ENCODE measurements at places on chromosomes 2 and 18. TPM values are rescaled to one million over a fixed set of nuclear protein-coding genes. Genes with fewer than 3 reads are reported as not detected.
A peak's percentile ranks its signal among the peaks of the same experiment; 100 is the strongest.

DNA sequence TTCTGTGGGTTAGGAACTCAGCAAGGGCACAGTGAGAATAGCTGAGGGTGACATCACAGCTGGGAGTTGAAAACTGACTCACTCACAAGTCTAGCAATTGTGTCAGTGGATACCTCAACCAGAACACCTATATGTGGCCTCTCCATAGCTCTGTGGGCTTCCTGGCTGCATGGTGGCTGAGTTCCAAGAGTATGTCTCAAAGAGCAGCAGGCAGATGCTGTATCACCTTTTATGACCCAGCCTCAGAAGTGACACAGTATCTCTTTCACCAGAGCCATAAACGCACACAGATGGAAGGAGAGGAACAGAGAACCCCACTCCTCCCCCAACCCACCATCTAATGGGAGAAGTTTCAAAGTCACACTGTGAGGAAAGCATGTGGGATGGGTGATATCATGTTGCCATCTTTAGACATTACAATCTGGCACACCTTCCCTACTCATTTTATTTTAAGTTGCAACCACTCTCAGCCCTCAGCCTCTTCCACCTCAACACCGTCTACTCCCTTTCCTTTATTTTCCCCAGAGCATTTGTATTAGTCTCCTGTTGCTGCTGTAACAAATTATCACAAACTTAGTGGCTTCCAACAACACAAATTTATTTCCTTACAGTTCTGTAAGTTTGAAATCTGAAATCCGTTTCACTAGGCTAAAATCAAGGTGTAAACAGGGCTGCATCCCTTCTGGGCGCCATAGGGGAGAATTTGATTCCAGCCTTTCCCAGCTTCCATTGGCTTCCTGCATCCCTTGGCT, 134.6 kb upstream of the SPATS2L start:
- DNase-seq = peak; percentile 87
- H3K4me3 ChIP-seq = no peak overlapping the region
- peaks cover 25% of the 10 kb centered on the region for H3K4me1 ChIP-seq
- no peak overlapping the region for H3K27ac ChIP-seq

DNA sequence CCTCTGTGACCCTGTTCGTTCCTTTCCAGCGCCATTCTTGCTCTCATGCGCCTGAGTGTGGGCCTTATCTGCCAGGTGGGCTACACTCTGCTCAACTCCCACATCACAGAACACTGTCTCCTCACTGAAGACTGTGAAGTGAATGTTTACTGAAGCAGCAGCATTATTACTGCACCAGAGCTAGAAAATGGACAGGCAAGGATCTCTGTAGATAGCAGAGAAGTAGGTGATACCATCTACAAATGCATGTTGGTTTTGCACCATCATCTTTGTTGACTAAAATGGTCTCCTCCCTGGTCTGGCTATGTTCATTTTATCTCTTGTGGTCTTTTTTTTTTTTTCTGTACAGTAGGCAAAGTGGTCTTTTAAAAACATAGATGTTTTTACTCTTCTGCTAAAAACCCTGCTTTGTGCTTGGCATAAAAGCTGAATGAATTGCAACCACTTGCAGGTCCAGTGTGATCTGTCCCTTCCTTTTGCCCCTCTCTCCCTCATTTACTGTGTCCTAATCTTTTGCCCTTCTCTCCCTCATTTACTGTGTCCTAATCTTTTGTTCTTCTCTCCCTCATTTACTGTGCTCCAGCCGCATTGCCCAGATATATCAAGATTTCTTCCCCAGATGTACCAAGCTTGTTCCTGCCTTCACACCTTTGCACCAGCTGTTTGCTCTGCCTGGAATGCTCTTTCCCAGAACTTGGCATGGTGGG, 35.4 kb downstream of the BABAM2 start:
- no peaks in the 10 kb centered on the region for H3K4me1 ChIP-seq
- H3K4me3 ChIP-seq = no peak overlapping the region
- no peaks in the 10 kb centered on the region for H3K27me3 ChIP-seq
- peaks cover 5% of the 10 kb centered on the region for H3K36me3 ChIP-seq
- H3K27ac ChIP-seq = no peak overlapping the region

GRCh38 chr2:217978536-217979150, 24.2 kb downstream of the TNS1 start:
- H3K36me3 ChIP-seq = no peaks in the 10 kb centered on the region
- peak overlapping the region; percentile 77 for H3K4me3 ChIP-seq
- peaks cover 15% of the 10 kb centered on the region for H3K4me1 ChIP-seq
- peak; percentile 93 for DNase-seq
- no peak overlapping the region for H3K27ac ChIP-seq

GRCh38 chr2:105895990-105896764, 151.5 kb downstream of the NCK2 start:
- DNase-seq = no peak
- H3K27me3 ChIP-seq = no peaks in the 10 kb centered on the region
- peaks cover 3% of the 10 kb centered on the region for H3K36me3 ChIP-seq
- H3K27ac ChIP-seq = no peak overlapping the region

- no peak for DNase-seq
- no peak overlapping the region for H3K4me3 ChIP-seq
- no peaks in the 10 kb centered on the region for H3K36me3 ChIP-seq
- H3K27ac ChIP-seq = no peak overlapping the region
These were observed 382.3 kb upstream of the NT5C1B start for GRCh38 chr2:18971628-18972027.

- H3K27ac ChIP-seq = no peak overlapping the region
- no peaks in the 10 kb centered on the region for H3K27me3 ChIP-seq
- H3K4me3 ChIP-seq = no peak overlapping the region
- no peak for DNase-seq
These were observed 8.1 kb downstream of the TEX44 start for GRCh38 chr2:231600619-231601355.

GRCh38 chr2:51581636-51582267, 549.8 kb upstream of the NRXN1 start:
- no peak overlapping the region for H3K4me3 ChIP-seq
- no peaks in the 10 kb centered on the region for H3K36me3 ChIP-seq
- no peak overlapping the region for H3K27ac ChIP-seq
- no peaks in the 10 kb centered on the region for H3K4me1 ChIP-seq

DNA sequence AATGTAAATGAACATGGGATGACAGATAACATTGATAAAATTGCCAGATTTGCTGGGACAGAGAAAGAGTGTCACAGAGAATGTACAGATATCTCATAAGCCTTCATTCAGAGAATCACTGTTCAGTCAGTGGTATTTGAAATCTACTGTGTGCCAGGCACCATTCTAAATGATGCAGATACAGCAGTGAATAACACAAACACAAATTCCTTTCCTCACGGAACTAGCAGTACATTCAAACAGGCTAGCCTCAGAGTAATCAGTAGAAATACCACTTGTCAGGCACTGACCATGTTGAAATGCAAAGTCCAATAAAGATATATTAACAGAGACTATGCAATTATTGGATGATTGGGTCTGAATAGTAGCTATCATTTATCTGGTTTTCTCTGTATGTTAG, 211.0 kb downstream of the RDH14 start:
- H3K36me3 ChIP-seq = no peaks in the 10 kb centered on the region
- H3K4me1 ChIP-seq = peaks cover 2% of the 10 kb centered on the region
- no peak overlapping the region for H3K4me3 ChIP-seq
- H3K27me3 ChIP-seq = no peaks in the 10 kb centered on the region

DNA sequence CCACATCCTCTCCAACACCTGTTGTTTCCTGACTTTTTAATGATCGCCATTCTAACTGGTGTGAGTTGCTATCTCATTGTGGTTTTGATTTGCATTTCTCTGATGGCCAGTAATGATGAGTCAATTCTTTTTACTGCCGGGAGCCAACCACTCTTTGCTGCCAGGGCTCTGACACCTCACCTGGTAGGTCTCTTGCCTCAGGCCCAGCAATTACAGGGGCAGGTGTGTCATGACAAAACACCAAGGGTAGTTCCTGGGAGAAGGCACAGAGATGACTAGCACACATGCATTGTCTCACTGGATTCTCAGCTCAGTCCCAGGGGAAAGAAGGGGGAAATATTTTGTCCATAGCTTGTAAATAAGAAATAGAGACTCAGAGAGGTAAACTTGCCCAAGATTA, 122.3 kb downstream of the CHST9 start:
- no peak overlapping the region for H3K4me3 ChIP-seq
- DNase-seq = no peak
- H3K36me3 ChIP-seq = no peaks in the 10 kb centered on the region
- H3K27ac ChIP-seq = no peak overlapping the region
- H3K4me1 ChIP-seq = no peaks in the 10 kb centered on the region

GRCh38 chr2:171297956-171298355, 135.8 kb downstream of the METTL8 start:
- H3K27ac ChIP-seq = no peak overlapping the region
- no peaks in the 10 kb centered on the region for H3K36me3 ChIP-seq
- H3K4me1 ChIP-seq = peaks cover 9% of the 10 kb centered on the region
- H3K27me3 ChIP-seq = no peaks in the 10 kb centered on the region

DNA sequence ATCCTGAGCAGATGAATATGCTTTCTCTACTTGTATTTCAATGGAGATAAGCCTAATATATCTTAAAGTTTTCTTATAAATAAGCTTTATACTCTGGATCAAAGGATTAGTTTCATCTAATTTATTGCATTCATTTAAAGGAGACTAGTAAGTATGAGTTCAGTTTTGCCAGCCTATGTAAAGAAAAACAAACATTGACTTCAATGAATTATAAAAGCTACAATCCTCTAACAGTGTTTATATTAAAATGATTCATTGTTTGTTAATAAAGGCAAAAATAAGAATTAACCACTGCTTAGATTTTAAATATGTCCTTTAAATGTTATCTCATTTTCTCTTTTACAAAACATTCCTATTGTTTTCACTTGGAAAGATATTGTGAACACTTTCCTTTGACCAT, 566.0 kb downstream of the EPHA4 start:
- H3K36me3 ChIP-seq = no peaks in the 10 kb centered on the region
- DNase-seq = no peak
- no peak overlapping the region for H3K4me3 ChIP-seq
- no peaks in the 10 kb centered on the region for H3K27me3 ChIP-seq
- no peaks in the 10 kb centered on the region for H3K4me1 ChIP-seq

GRCh38 chr2:74221091-74221490, 22.7 kb downstream of the MTHFD2 start:
- peaks cover 4% of the 10 kb centered on the region for H3K36me3 ChIP-seq
- peaks cover 4% of the 10 kb centered on the region for H3K4me1 ChIP-seq
- no peak overlapping the region for H3K27ac ChIP-seq
- H3K4me3 ChIP-seq = no peak overlapping the region

GRCh38 chr2:128347701-128348539, 29.3 kb upstream of the HS6ST1 start:
- H3K4me3 ChIP-seq = no peak overlapping the region
- H3K27ac ChIP-seq = no peak overlapping the region
- H3K4me1 ChIP-seq = peaks cover 12% of the 10 kb centered on the region
- H3K36me3 ChIP-seq = no peaks in the 10 kb centered on the region
- H3K27me3 ChIP-seq = no peaks in the 10 kb centered on the region
- peak; percentile 91 for DNase-seq

GRCh38 chr2:50480507-50480906, 551.4 kb downstream of the NRXN1 start:
- H3K4me1 ChIP-seq = no peaks in the 10 kb centered on the region
- DNase-seq = peak; percentile 21
- no peaks in the 10 kb centered on the region for H3K36me3 ChIP-seq
- no peak overlapping the region for H3K4me3 ChIP-seq
- no peak overlapping the region for H3K27ac ChIP-seq
- H3K27me3 ChIP-seq = no peaks in the 10 kb centered on the region

GRCh38 chr2:40085786-40086185, 306.7 kb upstream of the THUMPD2 start:
- DNase-seq = no peak
- H3K4me1 ChIP-seq = peaks cover 16% of the 10 kb centered on the region
- H3K4me3 ChIP-seq = no peak overlapping the region
- H3K27ac ChIP-seq = peak overlapping the region; percentile 50
- no peaks in the 10 kb centered on the region for H3K36me3 ChIP-seq

DNA sequence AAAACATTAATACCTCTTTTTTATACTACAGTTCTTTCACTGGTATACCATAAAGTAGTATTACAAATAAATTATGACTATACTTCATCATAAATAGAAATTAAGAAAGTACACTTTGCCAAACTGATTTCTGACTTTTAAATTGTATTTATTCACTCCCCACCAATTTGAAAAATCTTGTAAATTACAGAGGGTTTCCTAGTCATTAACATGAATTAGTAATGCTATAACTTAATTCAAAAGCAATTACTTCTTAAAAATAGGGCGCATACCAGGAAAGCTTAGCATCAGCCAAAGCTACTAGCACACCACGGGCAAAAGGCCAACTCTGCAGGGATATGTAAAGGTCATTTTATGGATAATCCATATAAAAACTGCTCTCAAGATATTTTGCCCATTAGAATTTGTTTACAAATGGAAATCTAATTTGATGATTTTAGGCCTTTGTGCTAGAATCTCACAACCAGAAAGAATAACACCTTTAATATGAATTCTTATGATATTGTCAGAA, 142.3 kb downstream of the PIGN start:
- no peaks in the 10 kb centered on the region for H3K27me3 ChIP-seq
- no peak overlapping the region for H3K27ac ChIP-seq
- no peak for DNase-seq
- no peaks in the 10 kb centered on the region for H3K4me1 ChIP-seq

IL1RN gene
- total RNA-seq = not detected

TFCP2L1 gene
- total RNA-seq = not detected

SGPP2 gene
- not detected for total RNA-seq

DSC3 gene
- total RNA-seq = under 0.01 TPM

MEP1B gene
- not detected for total RNA-seq

SLC66A2 gene
- total RNA-seq = 35.8 TPM

GPC1 gene
- total RNA-seq = 44.8 TPM

UGT1A10 gene
- not detected for total RNA-seq

DCAF17 gene
- total RNA-seq = 37.7 TPM
